ENCODE measurements at places on chromosomes 16 and 17.

- no peak for DNase-seq
Observed at GRCh38 chr17:72906306-72906705, 186.2 kb downstream of the SLC39A11 start.

GRCh38 chr16:47465919-47466630, 4.9 kb downstream of the PHKB start:
- DNase-seq = no peak

DNA sequence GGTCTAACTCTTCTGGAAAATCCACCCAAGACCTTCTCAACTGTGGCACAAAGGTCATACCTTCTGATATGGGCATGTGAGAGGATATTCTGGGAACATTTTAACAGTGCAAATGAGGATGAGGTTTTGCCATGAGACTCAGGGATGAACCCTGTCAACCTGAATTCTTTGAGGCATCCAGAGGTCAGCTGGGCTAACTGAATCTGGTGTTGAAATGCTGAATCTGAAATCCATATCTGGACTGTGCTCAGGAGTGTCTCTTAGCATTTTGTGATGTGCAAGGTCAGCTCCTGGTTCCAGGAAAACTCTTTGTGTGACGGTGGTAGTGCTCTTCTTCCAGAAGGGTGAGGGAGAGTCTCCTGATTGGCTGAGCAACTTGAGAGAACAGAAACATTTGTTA, 276.0 kb upstream of the SALL1 start:
- no peak for DNase-seq

DNA sequence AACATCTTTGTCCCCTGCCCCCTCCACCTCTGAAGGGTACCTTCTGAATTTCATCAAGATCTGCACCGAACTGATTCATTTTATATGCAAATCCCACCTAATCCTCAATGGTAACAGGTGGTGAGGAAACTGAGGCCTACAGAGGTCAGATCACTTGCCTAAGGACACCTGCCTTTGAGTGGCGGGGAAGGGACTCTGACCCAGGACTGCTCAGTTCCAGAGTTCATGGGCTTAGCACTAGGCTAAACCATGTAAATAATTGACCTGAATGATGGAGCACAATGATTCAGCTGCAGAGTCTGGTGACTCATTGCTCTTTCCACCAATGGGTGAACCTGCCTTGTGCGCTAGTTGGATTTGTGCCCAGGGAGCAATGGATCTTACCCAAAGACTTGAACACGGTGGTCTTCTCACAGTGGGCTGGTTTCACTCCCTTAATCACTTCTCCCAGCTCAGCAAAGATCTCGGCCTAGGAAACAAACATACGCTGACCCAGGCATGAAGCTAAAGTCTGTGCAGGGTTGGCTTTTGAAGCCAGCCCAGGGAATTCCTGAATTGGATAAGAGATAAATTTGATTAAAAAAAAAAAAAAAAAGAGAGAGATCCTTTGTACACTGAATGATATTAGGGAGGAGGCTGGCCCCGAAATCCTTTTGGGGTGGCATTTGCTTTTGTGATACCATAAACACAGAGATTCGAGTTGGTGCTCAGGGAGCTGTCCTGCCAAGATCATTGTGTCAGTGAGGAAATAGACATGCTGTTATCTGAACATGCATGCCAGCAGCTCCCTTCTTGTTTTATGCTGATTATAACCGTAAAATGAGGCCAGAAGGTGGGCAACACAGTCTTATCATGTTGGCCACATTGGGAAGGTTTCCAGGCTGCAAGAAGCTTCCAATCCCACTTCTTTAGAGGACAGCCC, 17.0 kb downstream of the CRYM start:
- DNase-seq = peak; percentile 29

- DNase-seq = no peak
Observed at GRCh38 chr17:40167685-40168261, 9.5 kb upstream of the RAPGEFL1 start.

DNA sequence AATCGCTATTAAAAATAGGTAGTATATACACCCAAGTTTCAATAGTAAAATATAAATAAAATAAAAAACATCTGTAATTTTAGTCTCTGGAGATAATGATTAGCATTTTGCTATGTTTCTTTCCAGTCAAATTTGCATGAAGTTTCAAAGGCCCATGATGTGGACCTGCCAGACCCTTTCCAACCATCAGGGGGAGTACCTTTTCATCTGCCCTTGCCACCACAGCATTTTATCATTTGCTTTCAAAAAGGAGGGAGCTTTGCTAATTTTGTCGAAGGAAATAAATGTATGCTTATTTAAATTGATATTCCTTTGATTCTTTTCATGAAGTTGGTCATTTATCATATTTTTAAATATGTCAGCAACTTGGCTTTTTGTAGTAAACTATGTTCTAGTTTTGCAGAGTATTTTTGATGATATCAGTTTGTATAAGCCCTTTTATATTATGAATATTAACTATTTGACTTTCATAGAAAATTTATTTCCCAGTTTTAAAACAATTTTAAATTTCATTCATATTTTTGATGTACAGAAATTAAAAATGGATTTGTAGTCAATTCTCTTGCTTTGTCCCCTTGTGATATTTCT, 115.2 kb upstream of the NETO2 start:
- no peak for DNase-seq

DNA sequence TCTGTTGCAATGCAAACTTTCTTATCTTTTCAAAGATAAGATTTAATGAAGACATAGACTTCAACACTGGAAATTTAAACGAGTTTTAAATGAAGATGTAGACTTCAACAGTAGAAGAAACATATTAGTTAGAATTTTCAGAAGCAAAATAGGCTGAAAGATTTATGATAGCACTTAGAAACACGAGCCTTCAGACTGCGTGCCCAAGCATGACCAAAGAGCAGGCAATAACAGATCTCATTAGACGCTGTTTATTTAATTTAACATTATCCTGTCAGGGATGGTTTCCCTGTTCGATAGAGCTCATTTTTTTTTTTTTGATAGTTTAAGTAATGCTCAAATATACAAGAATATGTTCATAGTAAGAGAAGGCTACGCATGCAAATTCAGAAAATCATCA, 604.7 kb upstream of the SOX9 start:
- DNase-seq = no peak

DNA sequence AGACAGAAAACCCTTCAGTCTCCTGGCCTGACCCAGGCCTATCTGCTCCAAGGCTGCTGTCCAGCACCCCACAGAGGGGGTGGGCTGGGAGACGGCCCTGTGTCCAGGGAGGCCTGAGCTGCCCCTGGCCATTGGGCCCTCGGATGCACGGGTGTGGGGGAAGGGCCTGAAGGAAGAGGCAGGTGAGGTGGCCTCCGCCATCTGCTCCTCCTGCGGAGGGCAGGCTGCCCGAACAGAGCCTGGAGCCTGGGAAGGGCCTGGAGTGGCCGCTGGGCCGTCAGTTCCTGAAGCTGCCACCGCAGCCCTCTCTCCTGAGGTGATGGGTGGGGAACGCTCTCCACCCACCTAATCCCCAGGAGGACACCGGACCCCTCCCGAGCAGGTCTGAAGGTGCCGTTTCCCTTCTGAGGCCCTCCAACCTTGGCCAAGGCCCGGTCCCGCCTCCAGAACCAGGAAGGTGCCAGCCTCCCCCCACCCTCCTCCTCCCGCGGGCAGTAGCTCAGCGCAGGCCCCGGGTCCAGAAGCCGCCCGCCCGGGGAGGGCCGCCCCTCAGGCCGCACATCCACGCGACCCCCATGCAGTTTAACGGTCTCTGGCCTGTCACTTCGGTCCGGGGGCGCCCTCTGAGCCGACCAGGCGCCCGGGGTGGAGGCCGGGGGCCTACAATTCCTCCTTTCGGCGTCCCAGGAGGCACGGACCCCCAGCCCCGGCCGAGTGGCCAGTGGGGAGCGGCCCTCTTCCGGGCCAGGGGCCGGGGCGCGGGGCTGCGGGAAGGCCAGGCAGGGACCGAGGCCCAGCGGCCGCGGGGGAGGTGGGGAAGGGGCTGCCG, 835 bp downstream of the FBXL16 start:
- DNase-seq = no peak

DNA sequence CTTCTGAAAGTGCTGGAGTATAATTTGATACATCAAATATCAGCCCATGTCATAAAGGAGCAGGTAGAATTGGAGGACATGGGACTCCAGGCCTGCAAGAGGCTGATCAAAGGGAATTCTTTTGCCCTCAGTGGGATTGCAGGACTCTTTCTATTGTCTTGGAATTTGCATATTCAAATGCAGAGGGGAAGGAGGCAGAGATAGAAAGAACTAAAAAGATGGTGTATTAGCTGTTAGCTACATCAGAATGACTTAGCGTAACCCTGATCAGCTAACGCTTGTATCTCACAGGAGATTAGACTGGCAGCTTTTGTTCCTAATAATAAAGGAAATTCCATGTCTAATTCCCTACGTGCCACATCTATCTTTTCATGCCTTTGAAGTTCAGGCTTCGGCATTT, 1014.7 kb upstream of the RBFOX1 start:
- DNase-seq = no peak

DNA sequence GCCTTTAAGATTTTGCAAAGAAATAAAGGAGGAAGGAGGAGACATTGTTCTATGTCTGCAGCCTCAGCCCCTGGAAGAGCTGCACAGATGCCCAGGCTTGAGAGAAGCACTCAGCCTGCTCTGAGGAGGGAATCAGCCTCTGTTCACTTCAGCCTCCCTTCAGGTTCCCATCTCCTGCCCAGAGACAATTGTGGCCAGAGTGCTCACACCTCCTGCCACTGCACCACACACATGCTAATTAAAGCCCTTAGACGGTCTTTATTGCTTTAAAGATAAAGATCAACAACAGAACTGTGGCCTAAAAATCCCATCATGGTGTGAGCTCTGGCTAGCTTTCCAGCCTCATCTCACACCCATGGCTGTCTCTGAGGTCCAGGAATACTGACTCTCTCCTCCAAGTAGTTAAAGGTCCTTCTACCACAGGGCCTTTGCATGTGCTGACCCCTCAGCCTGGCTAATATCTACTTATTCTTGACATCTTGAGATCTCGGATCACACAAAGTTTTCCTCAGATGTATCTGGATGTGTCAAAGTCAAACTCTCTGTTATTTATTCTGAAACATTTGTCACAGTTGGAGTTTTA, 33.8 kb downstream of the CHD9NB start:
- no peak for DNase-seq

- no peak for DNase-seq
Observed at GRCh38 chr17:45186801-45187354, 25.2 kb downstream of the HEXIM2 start.

GRCh38 chr16:17252701-17253100, 218.1 kb downstream of the XYLT1 start:
- no peak for DNase-seq

DNA sequence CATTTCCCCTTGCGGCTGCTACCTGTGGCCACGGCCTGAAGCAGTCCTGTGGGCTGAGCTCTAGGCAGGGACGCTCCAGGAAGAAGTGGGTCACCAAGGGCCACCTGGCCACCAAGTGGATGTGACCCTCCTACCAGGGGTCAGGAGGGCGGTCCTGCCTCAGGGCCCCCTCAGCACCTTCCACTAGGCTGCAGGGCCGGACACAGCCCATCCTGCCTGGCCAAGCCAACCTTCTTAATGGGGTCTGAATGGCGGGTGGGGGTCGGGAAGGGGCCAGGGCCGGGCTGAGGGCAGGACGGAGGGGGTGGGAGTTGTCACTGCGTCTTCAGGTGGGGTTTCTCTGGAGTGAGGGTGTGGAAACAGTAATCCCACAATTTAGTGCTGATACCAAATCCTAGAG, 13.2 kb upstream of the MLKL start:
- no peak for DNase-seq

DNA sequence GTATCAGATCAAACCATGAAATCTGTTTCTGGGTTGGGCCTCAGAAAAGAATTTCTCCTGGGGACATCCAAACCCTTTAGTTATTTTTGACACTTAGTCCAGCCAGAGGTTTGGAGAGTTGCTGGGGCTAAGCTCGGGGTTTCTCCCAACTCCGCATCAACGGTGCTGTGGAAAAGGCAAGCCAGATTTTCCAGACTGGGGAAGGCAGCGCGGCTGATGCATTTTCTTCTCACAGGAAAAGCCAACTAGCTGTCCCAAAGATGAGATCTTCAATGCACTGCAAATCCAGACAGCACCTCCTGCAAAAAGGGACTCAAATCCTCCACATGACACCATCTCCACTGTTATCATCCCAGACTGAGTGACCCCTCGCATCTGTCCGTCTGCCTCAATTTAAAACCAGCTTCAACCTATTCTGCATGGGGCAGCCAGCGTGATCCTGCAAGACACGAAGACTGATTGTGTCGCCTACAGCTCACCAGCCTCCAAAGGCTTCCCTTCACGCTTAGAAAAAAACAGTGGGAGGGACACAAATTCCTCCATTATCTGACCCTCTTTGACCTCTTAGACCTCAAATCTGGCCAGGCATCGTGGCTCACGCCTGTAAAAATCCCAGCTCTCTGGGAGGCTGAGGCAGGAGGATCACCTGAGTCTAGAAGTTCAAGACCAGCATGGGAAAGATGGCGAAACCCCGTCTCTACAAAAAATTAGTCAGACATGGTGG, 62.0 kb downstream of the GAS7 start:
- DNase-seq = no peak

GRCh38 chr17:76996741-76997694, 128.8 kb downstream of the MGAT5B start:
- DNase-seq = no peak

- DNase-seq = no peak
Observed at GRCh38 chr16:83031524-83031923, 404.8 kb downstream of the CDH13 start.

DNA sequence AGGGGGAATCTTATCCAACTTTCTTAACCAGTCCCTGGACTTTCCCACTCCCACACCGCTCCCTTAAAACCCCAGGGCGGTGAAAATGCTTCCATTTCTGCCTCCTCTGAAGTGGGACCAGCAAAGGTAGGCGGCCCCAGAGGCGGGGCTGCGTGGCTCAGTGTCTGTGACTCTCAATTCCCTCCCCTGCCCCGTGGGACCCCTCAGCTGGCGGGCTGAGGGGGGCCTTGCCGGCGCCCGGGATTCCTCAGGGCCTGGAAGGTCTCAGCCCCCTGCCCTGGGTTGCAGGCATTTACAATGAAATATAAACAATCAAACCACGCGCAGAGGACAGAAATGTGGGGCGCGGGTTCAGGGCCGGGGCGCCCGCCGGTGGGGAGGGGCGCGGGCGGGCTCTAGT, 3.6 kb downstream of the SOST start:
- DNase-seq = no peak

GRCh38 chr17:68509141-68510057, 2.8 kb upstream of the PRKAR1A start:
- DNase-seq = no peak

GRCh38 chr17:3889325-3890012, 3.4 kb downstream of the CAMKK1 start:
- DNase-seq = no peak

DNA sequence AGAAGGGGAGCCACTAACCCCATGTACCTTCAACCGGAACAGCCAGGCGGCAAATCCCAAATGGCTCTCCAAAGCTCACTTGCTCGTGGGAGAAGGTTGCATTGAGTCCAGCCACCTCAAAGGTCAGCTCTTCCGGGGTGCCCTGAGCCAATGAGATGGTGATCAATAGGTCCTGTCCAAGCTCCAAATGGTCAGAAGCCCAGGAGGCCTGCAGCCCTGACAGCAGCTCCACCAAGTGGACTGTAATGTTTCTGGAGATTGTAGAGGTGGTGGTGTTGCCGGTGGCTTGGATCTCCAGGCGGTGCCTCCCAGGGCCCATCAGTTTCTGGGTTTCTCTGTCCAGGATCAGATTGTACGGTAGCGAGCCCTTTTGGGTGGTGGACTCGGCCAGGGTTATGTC, 39.9 kb upstream of the BCO1 start:
- DNase-seq = no peak

GRCh38 chr17:5819921-5820685, 235.8 kb upstream of the NLRP1 start:
- no peak for DNase-seq
